Astrocyte of the cerebellum (primary cell): ENCODE measurements at places on chromosomes 1 and 21.

DNA sequence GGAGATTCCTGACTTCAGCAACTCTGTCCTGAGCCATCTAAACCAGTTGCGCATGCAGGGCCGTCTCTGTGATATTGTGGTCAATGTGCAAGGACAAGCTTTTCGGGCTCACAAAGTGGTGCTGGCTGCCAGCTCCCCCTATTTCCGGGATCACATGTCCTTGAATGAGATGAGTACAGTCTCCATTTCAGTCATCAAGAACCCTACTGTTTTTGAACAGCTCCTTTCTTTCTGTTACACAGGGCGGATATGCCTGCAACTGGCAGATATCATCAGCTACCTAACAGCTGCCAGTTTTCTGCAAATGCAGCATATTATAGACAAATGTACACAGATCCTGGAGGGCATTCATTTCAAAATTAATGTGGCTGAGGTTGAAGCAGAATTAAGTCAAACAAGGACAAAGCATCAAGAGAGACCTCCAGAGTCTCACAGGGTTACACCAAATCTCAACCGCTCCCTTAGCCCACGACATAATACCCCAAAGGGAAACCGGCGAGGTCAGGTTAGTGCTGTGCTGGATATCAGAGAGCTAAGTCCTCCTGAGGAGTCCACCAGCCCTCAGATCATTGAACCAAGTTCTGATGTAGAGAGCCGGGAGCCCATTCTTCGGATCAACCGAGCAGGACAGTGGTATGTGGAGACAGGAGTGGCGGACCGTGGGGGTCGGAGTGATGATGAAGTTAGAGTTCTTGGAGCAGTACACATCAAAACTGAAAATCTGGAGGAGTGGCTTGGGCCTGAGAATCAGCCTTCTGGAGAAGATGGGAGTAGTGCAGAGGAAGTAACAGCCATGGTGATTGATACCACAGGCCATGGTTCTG lies 2.3 kb downstream of the ZBTB37 start:
- DNase-seq = no peak

GRCh38 chr1:202683029-202683428 lies 27.2 kb downstream of the SYT2 start:
- DNase-seq = no peak

- no peak for DNase-seq
Measured at GRCh38 chr1:84078108-84078841, 65.8 kb upstream of the PRKACB start.

GRCh38 chr1:236663934-236664333 lies 22.4 kb upstream of the ACTN2 start:
- DNase-seq = no peak

GRCh38 chr1:14611792-14612191 lies 13.3 kb downstream of the KAZN start:
- DNase-seq = no peak

DNA sequence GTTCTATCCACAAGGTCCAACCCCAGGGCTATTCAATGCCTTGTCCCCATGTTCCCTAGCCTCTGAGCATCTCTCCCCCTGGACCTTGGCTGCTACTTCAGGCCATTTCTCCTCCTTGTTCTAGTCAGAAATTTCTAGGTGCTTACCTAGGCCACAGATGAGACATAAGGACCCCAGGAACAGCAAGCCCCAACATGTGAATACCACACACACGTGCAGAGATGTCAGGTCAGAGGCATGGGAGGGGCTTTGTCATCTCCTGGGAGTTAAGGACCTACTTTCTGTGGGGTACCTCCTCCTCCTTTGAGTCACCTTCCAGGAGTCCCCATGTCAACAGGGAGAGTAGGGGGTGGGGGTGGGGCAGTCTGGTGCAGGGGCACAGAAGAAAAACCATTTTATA lies 7.1 kb upstream of the RGS16 start:
- DNase-seq = no peak

- DNase-seq = no peak
Measured at GRCh38 chr1:28451011-28451410, 54.8 kb upstream of the RCC1 start.

DNA sequence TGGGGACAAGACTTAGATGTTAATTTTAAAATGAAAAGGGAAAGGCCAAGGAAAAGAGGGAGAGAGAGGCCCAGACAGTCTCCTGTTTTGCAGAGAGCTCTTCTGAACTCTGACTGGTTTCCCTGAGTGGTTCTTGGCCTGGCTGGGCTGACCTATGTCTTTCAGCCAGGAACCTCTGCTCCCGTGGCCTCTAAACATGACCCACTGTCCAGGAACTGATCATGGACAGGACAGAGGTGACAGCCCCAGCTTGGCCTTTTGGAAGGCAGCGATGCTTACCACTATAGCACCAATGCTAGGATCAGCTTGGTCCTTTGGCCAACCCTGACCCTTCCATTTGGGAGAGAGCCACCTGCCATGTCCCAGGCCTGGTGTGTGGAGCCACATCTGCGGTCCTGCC lies 55.2 kb downstream of the PRDM16 start:
- no peak for DNase-seq

DNA sequence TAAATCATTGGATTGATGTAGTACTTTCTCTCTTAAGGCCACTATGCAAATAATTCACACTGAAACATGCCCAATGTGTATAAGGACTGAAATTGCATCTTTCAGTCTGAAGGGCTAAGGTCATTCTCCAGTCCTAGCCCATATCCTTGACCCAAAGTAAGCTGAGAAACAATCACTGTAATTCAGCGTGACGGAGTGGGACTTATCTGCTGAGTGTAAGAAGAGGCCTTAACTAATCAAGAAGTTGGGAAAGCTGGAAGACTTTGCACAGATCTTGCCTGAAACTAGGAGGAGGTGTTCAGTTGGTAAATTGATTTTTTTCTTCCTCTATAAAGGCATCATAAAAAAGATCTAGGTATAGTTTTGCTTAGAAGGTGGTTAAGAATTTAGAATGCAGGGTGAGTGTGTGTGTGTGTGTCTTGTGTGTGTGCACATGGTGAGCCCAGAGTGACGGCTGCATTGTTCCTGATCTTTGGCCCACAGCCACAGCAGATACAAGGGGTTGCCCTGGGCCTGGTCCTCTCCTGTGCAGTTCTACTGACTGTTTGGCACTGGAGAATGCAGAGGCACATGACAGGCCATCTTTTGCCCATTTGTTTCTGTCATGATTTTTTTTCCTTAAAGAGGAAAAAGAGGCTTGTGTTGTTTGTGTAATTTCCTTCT lies 13.3 kb upstream of the PPP2R5A start:
- no peak for DNase-seq

DNA sequence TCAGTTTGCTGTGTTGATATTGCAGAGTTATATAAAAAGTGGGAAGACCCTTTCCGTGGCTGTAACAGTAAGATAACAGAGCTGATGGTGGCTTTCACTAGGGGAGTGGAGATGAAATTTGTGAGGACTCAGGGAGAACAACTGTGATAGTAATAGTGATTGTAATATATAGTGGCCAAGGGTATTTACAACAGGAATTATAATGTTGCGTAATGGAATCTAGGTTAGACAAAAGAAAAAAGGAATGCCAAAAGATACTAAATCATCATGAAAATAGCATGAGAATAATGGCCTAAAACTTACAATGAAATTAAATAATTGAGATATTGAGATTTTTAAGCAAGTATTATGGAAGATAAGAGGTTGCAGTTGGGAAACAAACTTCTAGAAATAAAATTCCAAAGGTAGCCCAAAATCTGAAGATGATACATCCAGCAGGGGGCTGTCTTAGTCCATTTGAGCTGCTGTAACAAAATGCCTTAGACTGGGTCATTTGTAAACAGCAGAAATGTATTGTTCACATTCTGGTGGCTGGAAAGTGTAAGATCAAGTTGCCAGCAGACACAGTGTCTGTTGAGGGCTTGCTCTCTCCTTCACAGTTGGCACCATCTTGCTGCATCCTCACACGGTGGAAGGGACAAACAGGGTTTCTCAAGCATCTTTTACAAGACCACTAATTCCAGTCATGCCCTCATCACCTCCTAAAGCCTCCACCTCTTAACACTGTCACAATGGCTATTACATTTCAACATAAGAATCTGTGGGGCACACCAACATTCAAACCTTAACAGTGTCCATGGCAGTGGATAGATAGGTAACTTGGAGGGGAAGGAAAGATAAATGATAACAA lies 711.2 kb downstream of the MRPL39 start:
- peak; percentile 43 for DNase-seq

DNA sequence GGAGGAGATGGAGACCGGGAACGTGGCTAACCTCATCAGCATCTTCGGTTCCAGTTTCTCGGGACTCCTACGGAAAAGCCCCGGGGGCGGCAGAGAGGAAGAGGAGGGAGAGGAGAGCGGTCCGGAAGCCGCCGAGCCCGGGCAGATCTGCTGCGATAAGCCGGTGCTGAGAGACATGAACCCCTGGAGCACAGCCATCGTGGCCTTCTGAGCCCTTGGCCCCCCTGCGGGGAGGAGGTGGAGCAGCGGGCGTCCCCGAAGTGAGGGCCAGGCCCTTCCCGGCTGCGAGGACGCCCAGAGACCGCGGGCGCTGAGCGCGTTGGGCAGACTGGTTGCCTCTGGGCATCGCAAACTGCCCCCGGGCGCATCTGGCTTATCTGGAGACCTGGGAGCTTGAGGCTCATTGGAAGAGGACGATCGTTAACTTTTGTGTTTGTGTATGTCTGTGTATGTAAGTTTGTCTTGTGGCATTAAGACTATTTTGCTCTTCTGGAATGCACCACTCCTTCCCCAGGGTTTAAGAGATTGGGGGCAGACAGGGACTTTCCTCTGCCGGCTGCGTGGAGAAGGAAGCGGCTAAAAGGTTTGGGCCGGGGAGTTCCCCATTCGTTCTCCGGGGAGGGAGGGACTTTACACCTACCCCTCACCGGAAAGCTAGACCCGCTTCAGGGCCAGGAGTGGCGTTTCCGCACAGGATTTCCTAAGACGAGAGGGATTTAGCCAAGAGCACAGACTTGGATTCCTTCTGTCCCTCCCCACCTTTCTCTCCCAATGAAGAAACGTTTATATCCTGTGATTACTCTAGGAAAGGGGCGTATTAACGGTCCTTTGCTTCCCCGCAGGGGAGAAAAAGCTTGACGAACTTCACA lies 1.4 kb downstream of the IER5 start:
- DNase-seq = no peak

DNA sequence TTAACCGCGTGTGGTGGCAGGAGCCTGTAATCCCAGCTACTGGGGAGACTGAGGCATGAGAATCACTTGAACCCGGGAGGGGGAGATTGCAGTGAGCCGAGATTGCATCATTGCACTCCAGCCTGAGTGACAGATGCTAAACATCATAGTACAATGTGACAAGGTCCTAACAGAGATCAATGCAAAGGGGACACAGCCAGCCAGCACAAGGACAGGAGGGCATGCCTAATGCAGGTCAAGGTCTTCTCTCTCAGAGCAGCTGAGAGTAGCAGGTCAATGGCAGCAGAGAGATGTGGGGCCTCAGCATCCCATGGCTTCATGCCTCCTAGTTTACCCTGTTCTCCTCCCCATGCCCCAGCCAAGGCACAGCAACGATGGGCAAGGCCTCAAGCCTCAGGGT lies 3.0 kb upstream of the SMIM11 start:
- DNase-seq = no peak

- DNase-seq = no peak
Measured at GRCh38 chr1:171455967-171456366, 29.4 kb upstream of the PRRC2C start.

GRCh38 chr1:109488201-109488600 lies 4.5 kb downstream of the ATXN7L2 start:
- no peak for DNase-seq

DNA sequence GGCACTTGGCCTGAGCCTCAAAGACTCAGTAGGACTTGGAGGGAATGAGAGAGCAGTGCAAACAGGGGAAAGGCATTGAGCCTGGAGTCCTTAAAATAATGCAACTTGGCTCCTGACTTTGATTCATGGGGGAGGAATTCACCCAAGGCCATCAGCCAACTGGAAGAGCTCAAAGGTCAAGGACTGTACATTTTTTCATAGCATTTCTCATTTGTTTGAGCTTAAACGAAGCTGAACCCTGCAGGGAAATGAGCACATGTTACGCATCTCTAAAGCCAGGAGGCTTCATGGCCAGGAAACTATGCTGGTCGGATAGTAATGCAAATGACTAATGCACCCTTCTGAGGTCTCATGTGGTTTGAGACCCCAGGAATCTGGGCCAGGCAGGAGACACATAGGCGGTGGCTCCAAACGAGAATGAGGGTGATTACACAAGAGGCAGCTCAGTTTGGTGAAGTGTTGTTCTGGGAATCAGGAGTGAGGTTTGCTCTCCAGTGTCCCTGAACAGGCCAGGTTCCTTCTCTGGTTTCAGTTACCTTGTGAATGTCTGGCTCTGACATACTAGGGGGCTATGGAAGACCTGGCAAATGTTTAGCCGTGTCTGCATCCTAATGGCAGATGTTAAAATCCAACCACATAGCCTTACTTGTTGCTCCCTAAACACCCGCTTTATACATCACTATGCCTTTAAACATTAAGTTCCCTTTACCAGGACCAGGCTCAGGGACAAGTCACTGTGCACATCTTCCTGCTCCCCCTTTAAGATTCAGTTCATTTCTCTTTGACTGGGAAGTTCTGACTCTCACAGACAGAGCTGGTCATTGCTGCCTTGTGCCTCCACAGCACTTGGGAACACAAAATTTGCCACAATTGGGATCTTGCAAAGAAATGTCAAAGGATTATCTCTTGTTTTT lies 503.9 kb upstream of the USP24 start:
- peak; percentile 100 for DNase-seq

DNA sequence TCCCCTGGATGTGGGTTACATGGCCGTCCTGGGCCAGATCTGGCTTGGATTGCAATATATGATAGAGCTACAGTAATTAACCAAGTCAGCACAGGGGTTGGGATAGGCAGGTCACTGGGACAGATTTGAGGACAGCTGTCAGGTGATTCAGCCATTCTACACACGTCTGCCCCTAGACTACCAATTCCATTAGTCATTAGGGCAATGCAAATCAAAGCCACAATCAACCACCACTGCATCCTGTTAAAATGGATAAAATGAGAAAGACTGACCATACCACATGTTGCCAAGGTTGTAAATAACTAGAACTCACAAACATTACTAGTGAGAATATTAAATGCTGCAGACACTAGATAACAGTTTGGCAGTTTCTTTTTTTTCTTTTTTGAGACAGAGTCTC lies 16.0 kb downstream of the C21orf58 start:
- DNase-seq = peak; percentile 39

DNA sequence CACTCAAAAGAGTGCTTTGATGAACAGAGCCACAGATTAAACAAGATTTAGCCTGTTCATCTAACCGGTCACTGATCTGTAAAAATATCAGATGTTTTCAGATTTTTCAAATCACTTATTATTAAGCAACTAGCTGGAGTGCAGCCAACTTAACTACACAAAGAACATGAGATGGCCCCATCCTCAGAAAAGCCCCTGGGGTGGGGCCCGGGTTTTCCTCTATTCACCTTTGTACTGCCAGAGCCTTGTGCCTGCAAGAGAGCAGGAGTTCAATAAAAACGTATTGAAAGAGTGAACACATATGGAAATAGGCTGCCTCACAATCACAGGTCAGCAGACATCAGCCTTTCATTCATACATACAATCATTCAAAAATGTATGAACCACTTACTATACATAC lies 516.1 kb downstream of the OMA1 start:
- DNase-seq = no peak

GRCh38 chr1:106249365-106249764 lies 807.1 kb upstream of the PRMT6 start:
- no peak for DNase-seq

- peak; percentile 23 for DNase-seq
Measured at GRCh38 chr1:41245659-41246058, 3.6 kb upstream of the SCMH1 start.
